Activated CD4-positive, alpha-beta T cell treated with anti-CD3 and anti-CD28 coated beads, Interleukin-2, amount 50 U/mL, for 16 hours (primary cell): ENCODE measurements at places on chromosomes 13 and 19.
A peak's percentile ranks its signal among the peaks of the same experiment; 100 is the strongest.

DNA sequence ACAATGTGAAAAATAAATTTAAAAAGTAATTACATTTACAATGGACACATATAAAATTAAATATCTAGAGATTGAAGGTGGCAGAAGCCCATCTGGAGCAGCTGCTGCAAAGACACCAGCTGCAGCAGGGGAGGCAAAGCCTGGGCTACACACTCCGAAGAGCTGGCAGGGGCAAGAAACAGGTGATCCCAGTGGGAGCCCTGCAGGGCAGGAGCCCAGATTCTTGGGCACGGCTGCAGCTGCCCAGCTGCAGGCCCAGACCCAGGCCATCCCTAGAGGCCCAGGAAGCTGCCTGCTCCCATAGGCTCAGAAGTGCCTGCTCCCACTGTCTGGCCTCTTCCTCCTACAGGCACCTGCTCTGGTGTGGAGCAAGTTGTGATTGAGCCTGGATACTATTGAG lies 1547.9 kb upstream of the SPRY2 start:
- no peak for DNase-seq

GRCh38 chr19:8596168-8596567 lies 14.3 kb downstream of the ADAMTS10 start:
- no peak for DNase-seq

DNA sequence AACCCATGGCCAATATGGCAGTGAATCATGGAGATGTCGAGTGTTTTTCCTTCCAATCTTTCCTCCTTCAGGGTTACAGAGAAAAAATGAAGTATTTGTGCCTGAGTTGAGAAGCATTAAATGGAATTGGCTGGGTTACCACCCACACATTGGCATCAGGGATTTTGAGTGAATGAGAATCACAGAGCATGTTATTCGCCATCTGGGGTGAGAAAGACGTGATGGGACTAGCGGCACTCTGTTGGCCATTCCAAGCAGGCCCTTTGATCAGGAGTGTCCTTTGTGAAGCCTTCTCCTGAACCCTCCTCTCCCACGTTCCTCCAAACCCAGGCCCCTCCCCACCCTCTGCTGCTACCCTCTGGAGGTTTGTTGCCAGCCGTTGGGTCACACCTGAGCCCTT lies 84.2 kb upstream of the PCDH8 start:
- DNase-seq: no peak

- peak; percentile 63 for DNase-seq
Observed at GRCh38 chr19:52993342-52994178, 20.2 kb upstream of the ERVV-1 start.

DNA sequence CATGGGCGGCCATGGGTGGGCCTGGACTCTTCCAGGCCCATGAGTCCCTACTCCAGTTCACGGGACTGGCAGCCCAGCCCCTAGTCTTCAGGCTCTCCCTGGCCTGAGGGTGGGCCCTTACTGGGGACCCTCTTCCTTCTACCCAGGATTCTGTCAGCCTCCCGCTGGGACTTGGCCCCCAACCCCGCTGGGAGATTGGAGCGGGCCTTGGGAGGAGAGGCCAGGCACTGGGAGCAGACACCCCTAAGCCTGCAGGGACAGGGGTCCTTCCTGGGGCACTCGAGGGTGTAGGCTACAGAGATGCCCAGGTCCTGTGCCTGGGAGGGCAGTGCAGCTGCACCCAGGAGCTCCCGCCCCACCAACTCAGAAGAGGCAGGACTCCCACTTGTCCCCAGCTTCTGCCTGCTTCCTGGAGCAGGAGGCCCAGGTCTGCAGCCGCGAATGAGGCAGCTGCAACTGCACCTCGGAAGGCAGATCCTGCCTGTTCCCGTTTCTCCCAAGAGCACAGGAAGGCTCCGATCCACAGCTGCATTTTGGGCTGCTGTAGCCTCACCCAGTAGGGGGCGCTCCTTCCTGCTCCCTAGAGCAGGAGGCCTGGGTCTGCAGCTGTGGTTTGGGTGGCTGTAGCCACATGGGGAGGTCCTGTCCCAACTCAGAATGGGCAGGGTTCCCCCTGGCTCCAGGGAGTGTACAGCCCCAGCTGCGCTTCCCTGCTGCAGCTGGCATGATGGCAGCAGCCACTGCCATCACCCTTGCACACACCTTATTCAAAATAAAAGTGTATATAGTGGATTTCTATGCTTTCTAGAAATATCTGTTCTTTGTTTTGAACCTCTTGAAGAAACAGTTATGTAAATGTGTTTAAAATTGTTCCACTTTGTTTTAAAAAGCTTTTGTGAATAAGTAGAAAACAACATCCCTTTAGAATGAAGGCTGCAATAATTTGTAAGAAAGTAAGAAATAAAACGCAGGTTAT lies 46.8 kb downstream of the TEX26 start:
- DNase-seq: peak; percentile 46

DNA sequence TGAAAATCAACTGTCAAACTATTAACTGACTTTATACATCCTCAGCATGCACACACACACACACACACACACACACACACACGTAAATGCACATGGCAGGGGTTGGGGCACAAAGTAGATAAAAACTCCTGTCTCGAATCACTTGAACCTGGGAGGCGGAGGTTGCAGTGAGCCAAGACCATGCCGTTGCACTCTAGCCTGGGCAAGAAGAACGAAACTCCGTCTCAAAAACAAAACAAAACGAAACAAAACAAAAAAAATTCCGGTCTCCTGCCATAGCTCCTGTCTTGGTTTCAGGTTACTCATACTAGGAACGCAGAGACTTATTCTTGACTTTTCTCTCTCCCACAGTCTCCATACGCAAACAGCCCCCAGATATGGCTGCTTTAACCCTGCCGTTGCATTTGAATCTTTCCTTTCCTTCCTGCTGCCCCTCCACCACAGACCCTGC lies 148.9 kb downstream of the SHISA2 start:
- peak; percentile 78 for DNase-seq

GRCh38 chr19:28535352-28535775 lies 677.6 kb downstream of the UQCRFS1 start:
- DNase-seq: no peak

DNA sequence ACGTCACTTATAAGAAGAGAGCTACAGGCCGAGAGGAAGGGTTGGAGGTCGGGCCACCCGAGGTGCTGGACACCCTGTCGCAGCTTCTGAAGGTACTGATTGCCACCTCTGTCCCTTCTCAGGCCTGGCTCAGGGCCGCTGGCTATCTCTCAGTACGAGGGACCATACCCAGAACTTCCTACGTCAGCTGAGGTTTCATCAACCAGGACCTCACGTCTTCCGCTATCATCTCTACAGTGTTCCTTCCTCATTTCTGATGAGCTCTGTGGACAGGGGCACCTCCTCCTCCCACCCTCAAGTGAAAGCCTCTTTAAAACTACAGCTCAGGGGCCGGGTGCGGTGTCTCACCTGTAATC lies 58.2 kb upstream of the USE1 start:
- DNase-seq: no peak

GRCh38 chr19:43532571-43532961 lies 422 bp upstream of the ZNF575 start:
- DNase-seq: peak; percentile 64

GRCh38 chr13:106377931-106378662 lies 157.4 kb downstream of the EFNB2 start:
- DNase-seq: no peak

DNA sequence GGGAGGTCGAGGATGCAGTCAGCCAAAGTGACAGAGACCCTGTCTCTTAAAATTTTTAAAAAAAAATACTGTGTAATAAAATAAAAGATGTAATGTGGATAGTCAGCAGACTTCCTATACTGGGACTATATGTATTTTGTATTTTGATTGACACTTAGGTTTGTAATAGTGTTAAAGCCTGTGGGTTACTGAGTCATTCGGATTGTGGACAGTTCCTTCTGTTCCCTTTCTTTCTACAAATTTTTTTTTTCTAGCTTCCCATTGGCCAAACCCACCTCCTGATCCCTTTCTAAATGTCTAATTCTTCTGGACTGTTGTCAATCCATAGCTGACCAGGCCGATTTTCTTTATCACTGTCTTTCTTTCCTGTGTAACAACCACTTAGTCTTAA lies 108.0 kb downstream of the DNAJC3 start:
- no peak for DNase-seq

- peak; percentile 12 for DNase-seq
Observed at GRCh38 chr19:18364826-18365528, 21.0 kb upstream of the GDF15 start.

GRCh38 chr19:36111200-36111539 lies 227 bp downstream of the OVOL3 start:
- DNase-seq: no peak

GRCh38 chr19:33175886-33176669 lies 18.1 kb upstream of the LRP3 start:
- DNase-seq: peak; percentile 18

GRCh38 chr19:2318923-2319322 lies 9.5 kb downstream of the LSM7 start:
- DNase-seq: no peak

DNA sequence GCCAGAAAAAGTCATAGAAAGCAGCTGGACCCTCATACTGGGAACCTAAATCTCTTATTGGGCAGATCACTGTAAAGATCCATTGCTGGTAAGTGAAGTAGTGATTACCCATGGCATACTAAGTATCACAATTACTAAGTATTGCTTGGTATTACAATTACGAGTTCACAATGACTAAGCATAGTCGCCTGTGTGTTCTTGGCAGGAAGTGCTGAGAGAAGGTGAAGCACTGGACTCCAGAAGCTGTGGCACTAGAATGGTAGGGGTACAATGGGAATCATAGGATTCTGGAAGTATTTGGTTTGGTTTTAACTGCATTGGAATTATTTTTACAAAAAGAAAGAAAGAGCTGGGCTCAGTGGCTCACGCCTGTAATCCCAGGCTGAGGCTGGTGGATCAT lies 20.3 kb downstream of the LGALS16 start:
- peak; percentile 90 for DNase-seq

- DNase-seq: no peak
Observed at GRCh38 chr19:29214411-29214810, 1.5 kb upstream of the UQCRFS1 start.

DNA sequence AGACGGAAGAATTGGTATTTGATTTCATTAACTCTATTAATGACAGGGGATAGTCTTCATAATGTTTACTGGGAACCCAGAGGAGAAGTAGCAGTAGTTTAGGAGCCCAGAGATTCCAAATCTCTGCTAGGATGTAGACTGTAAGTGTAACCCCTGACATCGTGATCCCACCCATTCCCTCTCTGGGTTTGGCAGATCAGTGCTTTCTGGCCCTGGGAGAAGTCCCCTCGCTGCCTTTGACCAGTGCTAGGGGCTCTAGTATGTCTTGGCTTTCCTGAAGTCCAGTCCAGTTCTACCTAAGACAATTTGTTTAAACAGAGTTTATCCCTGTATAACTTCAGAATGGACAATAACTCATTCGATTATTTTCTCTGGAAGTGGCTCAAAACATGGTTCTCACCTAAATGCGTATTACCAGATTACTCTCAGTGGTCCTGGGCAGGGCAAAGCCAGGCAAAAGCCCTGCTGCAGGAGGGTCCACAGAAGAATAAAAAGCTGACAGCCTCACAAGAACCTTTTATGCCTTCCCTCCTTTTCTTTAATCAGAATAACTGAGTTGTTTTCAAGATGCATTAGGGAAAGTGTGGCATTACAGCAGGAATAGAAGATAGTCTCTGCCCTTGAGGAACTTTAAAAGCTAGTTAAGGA lies 11.8 kb downstream of the KLF5 start:
- DNase-seq: no peak

- no peak for DNase-seq
Observed at GRCh38 chr19:40640744-40641143, 39.6 kb downstream of the LTBP4 start.
